ENCODE measurements at places on chromosomes 16 and 17.

DNA sequence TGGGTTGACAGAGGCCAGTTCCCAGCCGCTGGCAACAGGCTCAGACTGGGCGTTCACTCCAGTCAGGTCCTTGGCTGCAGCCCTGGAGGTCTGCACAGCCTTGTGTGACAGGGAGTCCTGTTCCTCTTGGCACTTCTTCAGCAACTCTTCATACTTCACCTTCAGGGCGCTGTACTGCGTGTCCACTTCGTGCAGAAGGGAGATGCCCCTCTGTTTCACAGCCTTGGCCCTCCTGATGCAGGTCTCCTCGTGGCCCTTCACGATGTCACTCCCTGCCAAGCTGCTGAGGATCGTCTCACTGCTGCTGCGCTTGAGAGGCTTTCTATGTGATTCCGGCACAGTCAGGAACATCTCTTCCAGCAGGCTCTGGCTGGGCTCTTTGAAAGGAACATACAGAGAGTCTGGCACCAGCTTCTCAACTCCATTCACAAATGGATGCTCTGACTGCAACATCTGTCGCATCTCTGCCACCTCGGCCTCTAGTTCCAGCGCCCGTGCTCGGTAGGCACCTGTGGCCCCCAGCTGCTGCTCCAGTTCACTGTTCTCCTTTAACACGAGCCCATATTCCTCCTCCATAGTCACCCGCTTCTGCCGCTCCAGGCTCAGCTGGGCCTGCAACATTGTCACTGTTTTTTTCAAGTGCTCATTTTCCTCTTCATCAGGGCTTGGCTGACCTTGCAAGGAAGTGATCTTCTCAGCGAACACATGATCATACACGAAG lies 27.2 kb downstream of the CDR2 start:
- no peak for DNase-seq

DNA sequence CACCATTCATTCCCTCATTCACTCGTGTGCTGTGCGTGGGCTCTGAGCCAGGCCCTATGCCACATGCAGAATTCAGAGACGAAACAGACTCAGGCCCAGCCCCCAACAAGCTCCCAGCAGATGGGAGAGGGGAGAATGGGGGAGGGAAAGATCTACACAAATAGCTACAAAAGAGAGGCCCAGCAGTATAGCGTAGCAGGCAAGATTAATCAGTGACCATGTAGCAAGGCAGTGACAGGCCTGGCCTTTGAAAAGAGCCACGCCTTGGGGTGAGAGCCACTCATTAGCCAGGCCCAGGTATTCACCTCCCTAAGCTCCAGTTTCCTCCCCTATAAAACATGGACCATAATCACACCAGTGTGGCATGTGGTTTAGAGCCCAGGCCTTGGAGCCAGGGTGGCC lies 16.4 kb upstream of the KRT19 start:
- no peak for DNase-seq

DNA sequence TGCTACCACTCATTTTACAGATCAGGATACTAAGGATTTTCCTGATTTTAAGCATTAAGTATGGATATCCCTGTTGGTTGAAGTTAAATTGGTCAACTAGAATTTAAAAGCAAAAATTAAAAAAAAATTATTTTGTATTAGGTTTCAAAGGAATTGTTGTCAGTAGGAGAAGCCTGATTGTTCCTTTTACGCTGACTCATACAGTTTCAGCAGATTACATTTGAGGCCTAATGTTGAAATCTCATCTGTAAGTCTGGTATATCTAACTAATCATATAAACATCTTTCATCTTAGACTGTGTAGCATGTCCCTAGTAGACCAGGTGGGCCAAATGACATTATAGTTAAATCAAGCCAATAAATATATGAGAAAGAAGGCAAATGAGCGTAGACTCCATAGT lies 83.5 kb downstream of the FTO start:
- DNase-seq: no peak

DNA sequence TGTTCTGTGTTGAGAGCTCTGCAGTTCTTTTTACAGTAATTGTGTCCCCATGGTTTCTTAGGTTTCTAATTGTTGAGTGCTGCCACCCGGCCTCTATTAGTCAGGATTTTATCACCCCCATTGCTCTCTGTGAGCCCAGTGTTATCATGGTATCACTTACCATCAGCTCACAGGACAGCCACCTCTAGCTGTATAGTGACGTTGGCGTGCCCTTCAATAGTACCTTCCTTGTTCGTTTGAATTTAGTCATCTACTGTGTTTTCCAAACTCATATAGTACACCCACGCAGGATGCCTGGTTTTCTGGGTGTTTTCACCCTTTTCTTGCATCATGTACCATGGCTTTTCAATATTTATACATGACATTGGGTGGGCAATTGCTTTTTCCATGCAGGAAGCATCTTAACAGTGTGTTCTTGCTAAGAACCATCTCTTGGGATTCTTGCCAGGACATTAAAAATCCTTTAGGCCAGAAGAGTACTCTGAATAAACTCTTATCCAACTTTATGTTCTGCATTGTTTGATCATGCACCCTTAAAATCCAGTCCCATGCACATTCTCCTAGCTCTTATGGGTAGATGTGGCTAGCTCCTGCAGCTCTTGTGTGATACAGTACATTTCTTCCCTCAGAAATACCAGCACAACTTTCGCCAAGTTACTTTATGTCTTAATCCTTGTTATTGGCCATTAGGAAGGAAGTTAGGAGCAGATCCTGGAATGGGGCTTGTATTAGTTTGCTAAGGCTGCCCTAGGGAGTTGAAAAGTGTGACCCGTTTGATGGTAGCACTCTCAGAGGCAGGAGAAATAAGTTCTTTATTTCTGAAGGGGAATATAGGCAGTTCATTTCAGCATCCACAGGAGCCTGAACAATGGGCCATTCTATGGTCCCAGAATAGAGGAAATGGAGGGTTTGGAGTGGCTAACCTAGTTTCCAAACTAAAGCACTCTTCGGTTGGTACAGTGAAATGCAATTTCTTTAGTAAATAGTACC lies 11.3 kb upstream of the ABCA10 start:
- DNase-seq: no peak

DNA sequence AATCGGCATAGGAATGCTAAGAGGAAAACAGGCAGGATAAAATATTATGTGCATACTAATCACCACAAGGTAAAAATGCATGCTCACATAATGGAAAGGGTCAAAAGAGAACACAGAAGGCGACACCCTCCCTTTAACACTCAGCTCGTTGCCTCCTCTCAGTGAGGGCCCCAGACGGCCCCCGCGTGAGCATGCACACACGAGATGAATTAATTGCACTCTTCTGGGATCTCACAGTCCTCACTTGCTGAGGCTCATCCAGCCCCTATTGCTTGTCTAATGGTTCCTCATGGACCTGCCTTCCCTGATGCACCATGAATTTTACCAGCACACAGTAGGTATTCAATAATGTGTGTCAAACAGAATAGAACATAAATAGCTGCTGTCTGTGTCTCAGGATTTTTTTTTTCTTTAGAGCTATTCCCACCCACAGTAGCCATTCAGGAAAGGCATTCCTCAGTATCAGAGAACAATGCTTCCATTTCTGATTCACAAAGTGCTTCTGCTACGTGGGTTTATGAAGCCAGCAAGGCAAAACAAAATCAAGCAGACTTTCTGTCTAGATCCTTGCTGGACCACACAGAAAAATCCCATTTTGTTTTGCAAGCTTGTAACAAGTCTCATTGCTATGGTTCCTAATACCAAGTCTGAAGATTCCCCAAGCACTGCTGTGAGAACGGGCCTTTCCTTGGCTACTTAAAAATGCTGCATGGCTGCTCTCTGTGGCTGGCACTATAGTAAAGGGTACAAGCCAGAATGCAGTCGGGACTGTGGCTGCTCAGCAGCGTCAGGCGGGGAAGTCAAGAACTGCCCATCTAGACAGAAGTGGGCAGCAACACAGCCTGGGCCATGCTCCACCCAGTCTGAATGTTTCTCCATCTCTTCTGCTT lies 43.6 kb downstream of the TOM1L2 start:
- DNase-seq: no peak
